ENCODE measurements at places on chromosomes 2 and 18.
A peak's percentile ranks its signal among the peaks of the same experiment; 100 is the strongest.

- H3K4me1 ChIP-seq = no peaks in the 10 kb centered on the region
- H3K27ac ChIP-seq = no peak overlapping the region
- no peaks in the 10 kb centered on the region for H3K36me3 ChIP-seq
- DNase-seq = peak; percentile 3
Measured at GRCh38 chr2:95267458-95268210, 6.6 kb upstream of the PROM2 start.

- peaks cover 27% of the 10 kb centered on the region for H3K36me3 ChIP-seq
- no peaks in the 10 kb centered on the region for H3K27me3 ChIP-seq
Measured at GRCh38 chr2:60485055-60485454, 68.4 kb downstream of the BCL11A start.

- H3K36me3 ChIP-seq = no peaks in the 10 kb centered on the region
- H3K27me3 ChIP-seq = no peaks in the 10 kb centered on the region
- DNase-seq = no peak
- H3K4me1 ChIP-seq = no peaks in the 10 kb centered on the region
- no peak overlapping the region for H3K27ac ChIP-seq
- H3K4me3 ChIP-seq = no peak overlapping the region
Measured at GRCh38 chr2:191262436-191262835, 17.2 kb downstream of the MYO1B start.

DNA sequence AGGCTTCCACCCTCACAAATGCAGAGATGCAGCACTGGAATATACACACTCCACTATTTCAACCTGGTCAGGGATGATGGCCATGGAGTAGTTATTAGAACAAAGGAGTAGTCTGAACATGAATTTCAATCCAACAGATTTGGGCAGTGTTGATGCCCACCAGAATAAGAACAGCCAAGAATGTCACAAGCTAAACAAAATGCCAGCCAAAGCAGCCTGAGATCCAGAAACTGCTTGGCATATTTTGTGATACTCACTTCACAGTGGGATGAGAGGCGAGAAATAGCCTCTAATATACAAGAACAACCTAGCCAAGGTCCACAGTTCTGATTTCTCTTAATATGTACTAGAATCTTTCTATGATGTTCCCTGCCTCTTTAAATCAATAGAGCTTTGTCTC lies 58.6 kb upstream of the KLF7 start:
- peaks cover 2% of the 10 kb centered on the region for H3K4me1 ChIP-seq
- H3K36me3 ChIP-seq = peaks cover 4% of the 10 kb centered on the region
- no peak for DNase-seq
- no peak overlapping the region for H3K27ac ChIP-seq

DNA sequence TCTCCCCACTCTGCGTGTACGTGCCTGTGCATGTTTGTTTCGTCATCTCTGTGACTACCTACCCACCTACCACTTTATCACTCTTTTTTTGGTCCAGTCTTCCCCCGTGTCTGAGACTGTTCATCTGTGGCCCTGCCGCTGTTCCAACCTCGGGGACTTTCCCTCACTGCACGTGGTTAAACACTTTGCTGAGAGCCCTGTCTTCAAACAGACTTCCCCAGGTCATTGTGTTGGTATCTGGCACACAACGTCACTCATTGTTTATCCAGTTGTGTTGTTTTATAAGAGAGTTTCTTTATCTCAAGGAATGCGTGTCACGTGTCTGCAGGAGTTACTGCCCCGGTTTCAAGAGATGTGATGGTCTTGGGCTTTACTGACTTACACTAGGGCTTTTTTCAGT lies 262.0 kb upstream of the RASGRP3 start:
- DNase-seq = no peak
- H3K4me3 ChIP-seq = peak overlapping the region; percentile 19
- peaks cover 12% of the 10 kb centered on the region for H3K27me3 ChIP-seq
- peaks cover 4% of the 10 kb centered on the region for H3K4me1 ChIP-seq
- peak overlapping the region; percentile 8 for H3K27ac ChIP-seq
- H3K36me3 ChIP-seq = no peaks in the 10 kb centered on the region

GRCh38 chr2:101408925-101409324 lies 21.6 kb upstream of the CREG2 start:
- H3K4me3 ChIP-seq = no peak overlapping the region
- H3K27me3 ChIP-seq = peaks cover 4% of the 10 kb centered on the region
- peaks cover 7% of the 10 kb centered on the region for H3K4me1 ChIP-seq
- H3K27ac ChIP-seq = no peak overlapping the region
- no peaks in the 10 kb centered on the region for H3K36me3 ChIP-seq
- DNase-seq = no peak
